ENCODE measurements at places on chromosomes 4 and X.

GRCh38 chrX:136714626-136715599 is 65.8 kb downstream of the ARHGEF6 start:
- DNase-seq: no peak

- no peak for DNase-seq
Measured at GRCh38 chr4:89664521-89664920, 172.4 kb downstream of the SNCA start.

DNA sequence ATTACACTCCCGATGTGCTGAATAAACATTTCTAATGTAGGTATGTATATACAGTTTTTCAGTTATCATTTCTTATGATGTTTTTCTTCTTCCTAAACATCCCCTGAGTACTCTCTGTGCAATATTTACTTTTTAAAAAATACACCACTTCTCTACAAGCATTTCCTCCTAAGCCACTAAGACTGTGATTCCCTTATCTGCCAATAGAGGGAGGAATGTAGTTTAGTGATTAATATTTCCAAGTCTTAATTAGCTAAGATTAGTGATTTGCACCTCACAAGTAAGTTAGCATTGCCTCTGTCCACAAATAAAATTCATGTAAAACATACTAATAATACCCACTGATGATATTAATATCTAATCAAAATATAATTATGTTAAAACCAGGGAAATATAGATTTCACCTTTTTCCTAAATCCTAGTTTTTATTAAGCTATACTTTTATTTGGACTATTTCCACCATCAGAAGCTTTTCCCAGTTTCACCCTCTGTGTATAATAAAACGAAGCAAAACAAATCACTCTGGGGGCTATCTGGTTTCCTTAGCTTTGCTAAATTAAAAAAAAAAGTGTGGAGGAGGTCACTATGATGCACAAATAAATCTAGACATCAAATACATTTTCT is 909.1 kb downstream of the FAT4 start:
- no peak for DNase-seq

DNA sequence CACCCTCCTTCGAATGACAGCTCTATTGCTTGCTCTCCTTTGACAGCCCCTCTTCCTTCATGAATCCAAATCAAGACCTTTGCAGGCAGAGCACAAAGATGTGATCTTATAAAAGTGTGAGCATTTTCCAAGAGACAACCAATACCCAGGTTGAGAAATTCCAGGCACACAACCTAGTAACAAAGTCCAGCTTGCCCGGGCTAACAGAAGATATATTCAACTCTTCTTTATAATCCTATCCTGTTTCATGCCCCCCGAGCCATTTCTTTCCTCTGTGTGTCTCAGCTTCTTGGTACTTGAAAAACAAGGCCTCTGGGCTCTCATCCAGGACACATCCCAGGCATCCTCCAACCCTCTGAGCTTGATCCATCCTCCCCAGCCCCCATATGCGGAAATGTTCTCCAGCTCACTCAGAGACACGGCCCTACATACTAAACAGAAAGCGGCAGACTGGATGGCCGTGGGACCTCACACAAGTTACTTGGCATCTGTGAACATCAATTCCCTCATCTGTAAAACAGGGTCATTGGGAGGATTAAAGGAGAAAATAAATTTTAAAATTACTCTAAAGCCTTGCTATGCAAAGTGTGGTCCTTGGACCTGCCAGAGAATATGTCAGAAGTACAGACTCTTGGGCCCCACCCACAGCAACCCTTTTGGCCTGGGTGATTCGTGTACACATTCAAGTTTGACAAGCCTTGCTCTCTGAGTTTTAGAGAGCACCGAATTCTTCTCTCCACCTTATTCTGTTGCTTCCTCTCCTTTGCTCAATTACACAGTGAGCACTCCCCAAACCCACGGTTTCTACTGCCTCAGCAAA is 627.0 kb downstream of the BCOR start:
- no peak for DNase-seq

DNA sequence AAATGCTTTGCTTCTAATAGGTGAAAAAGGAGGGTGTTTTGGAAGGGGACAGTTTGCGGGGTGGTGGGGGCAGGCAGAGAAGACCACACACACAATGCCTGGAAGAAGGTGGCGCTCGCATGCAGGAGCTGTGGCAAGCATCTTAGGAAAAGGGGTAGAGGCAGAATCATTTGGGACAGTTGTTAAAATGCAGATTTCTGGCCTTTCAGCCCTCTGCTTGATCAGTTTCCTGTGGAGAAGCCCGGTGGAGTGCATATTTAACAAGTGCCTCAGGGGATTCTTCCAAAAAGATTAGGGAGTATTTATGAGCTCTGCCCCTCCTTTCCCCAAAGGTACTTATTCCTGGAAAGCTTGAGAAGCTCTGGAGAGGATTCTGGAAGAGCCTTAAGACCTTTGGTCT is 4.8 kb downstream of the NOCT start:
- DNase-seq: no peak

DNA sequence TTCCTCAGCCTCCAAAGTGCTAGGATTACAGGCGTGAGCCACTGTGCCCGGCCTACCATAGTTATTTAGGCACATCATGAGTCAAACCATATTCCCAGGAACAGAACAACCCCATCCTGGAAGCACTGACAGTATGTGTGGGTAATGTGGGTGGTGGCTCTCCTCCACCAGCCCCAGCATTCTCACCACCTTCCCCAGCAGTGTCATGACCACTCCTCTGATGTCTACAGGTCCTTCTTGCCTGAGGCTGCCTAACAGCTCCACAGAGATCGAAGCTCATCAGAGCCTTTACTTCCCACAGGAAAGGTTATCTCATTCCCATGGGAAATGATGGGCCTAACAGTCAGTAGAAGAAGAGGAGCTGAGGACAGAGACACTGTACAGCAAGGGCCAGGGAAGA is 129.5 kb upstream of the GPC4 start:
- DNase-seq: no peak

DNA sequence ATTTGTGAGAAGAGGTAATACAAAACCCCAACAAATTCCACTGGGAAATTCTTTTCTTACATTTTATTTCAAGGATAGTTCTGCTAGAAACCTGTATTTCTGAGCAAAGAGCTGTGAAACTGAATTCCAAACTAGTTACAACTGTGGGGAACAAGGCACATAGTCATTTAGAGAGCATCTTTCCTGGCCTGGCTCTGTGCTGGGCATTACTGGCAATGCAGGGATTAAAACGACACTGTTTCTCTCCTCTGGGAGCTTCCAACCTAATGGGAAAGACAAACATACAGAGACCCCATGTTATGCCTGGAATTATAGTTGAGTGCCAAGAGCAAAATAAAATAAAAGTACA is 36.5 kb downstream of the SUPT20HL1 start:
- no peak for DNase-seq

Data from activated CD8-positive, alpha-beta memory T cell treated with anti-CD3 and anti-CD28 coated beads for 1 hour (primary cell).